ENCODE measurements at places on chromosomes 11 and 22. TPM values are rescaled to one million over a fixed set of nuclear protein-coding genes. Genes with fewer than 3 reads are reported as not detected.

RTN4RL2 gene
- total RNA-seq = 1.7 TPM

MYOD1 gene
- total RNA-seq = not detected

SLC17A6 gene
- not detected for total RNA-seq

FADS2 gene
- total RNA-seq = 1,052 TPM

MS4A6A gene
- total RNA-seq = not detected

NPAT gene
- 6.1 TPM for total RNA-seq

TRIM49 gene
- total RNA-seq = not detected

KIF18A gene
- 12.1 TPM for total RNA-seq

CYTH4 gene
- total RNA-seq = 0.53 TPM

TBX1 gene
- not detected for total RNA-seq

UPB1 gene
- not detected for total RNA-seq

OR51I2 gene
- total RNA-seq = not detected

WNT11 gene
- total RNA-seq = not detected

CEND1 gene
- 0.89 TPM for total RNA-seq

SAA2 gene
- total RNA-seq = not detected

RIC3 gene
- not detected for total RNA-seq
